ENCODE measurements at places on chromosomes 3 and 15. TPM values are rescaled to one million over a fixed set of nuclear protein-coding genes. Genes with fewer than 3 reads are reported as not detected.

BDH1 gene
- 14.5 TPM for total RNA-seq

ADPRH gene
- 5.6 TPM for total RNA-seq

CTXN2 gene
- not detected for total RNA-seq

HYPK gene
- 20.8 TPM for total RNA-seq
